ENCODE measurements at places on chromosomes 7 and 10.

- DNase-seq, result no peak
These were observed 54.1 kb downstream of the JAZF1 start for GRCh38 chr7:28126410-28127041.

GRCh38 chr10:130875116-130875515 lies 436.4 kb downstream of the TCERG1L start:
- DNase-seq, result no peak

- DNase-seq, result no peak
These were observed 16.7 kb upstream of the PAPSS2 start for GRCh38 chr10:87642988-87643387.

DNA sequence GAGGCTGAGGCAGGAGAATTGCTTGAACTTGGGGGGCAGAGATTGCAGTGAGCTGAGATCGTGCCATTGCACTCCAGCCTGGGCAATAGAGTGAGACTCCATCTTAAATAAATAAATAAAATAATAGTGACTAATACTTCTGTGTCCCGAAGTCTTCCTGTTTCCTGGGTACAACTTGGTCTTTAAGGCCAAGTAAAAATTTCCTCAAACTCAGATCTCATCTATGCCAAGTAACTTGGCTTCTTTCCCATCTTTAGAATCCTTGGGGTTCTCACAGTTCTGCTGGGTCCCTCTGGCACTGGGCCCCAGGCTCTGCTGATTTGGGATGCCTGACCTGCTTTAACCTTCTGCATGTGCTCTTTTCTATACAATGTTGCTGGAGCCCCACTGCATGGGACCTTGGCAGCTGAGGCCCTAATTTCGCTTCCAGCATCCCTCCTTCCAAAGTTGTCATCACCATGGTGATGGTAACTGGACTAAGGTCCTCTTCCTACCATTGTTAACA lies 22.7 kb upstream of the AKR1B10 start:
- no peak for DNase-seq

GRCh38 chr10:2760736-2761135 lies 306.6 kb upstream of the PFKP start:
- no peak for DNase-seq

GRCh38 chr10:47336387-47337134 lies 11.6 kb upstream of the RBP3 start:
- DNase-seq, result no peak

DNA sequence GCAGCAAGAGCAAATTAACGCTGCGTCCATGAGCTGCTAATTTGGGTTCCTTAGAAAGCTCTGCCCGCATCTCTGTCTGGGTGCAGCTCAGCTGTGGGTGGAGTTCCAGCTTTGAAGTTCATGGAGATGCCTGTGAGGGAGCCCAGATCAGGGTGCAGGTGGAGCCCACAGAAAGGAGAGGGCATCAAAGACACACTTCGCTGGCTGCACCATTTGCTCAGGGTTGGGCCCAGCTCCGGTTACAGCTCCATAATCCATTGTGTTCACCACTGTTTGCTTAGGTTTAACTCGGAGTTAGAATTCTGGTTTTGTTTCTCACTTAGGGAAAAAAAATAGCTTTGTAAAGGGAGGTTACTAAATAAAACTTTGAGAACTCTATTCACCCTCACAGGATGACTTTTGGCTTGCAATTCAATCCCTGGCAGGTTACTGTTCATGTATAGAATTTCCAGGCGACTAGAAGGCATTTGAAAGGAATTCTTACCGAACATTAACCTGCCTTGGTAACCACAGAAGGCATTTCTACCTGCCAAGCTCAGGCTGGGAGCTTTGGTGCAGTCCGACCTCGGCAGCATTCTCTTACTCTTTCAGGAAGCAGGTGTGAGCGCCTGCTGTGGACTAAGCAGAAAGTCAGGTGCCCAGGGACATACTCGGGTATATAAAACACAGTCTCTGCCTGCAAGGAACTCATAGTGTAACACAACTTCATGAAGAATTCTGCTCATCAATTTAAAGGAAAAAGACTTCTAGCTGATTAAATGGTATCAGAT lies 179.5 kb upstream of the RNF32 start:
- DNase-seq, result no peak

DNA sequence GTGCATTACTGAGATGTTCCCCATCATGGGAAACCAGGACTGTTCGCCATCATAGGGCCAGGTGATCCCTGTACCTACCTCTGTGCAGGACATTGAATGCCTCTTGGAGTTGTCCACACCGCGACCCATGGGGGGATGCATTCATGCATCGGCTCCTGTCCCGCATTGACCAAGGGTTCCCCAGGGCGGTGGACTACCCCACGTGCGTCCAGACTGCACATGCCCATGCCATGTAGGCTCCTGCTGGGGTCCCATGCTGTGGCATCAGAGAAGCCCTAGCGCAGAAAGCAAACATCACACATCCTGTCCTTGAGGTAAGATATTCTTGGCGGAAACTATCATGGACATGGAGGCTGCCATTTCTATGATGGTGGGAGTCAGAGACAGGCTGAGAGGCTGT lies 121.6 kb upstream of the UNC5B start:
- DNase-seq, result no peak

Measured in stimulated activated CD8-positive, alpha-beta memory T cell treated with anti-CD3 and anti-CD28 coated beads, Interleukin-2, amount 100 ng/mL, for 1 hour (primary cell).